ENCODE measurements at places on chromosomes 1 and 21. TPM values are rescaled to one million over a fixed set of nuclear protein-coding genes. Genes with fewer than 3 reads are reported as not detected.

DNA sequence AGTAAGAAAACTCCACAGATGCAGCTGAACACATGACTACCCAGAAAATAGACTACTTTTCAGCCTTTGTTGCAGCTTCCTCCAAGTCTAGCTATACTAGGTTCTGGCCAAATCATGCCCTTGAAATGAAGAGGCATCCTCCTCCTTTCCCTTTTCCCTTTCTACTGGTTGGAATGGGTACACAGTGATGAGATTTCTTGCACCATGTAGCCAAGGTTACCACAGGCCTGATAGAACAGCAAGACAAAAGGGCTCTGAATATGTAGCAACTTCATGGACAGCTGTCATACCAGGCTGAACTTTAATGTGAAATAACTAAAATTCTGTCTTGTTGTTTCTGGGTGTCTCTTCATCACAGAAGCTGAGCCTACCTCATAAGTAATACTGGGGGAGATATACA lies 146.5 kb downstream of the PDE4B start:
- H3K36me3 ChIP-seq = no peaks in the 10 kb centered on the region

Gene GLIS1
- total RNA-seq = not detected

DNA sequence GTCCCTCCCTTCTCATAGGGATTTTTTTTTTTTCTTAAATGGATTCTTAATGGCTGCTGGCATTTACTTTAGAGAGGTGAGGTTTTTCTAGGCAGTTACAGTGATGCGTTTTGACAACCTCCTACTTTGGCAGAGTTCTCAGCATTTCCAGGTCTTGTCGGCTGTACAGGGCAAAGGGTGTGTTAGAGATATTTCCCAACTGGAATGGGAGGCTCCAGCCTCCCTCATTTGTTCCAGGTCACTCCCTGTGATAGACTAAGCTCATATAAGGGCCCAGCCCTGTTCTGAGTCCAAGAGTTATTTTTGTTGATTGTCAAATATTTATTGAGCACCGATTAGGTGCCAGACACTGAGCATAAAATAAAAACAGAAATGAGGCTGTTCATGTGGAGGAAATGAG lies 7.6 kb upstream of the XKR8 start:
- no peak for DNase-seq
- H3K36me3 ChIP-seq = no peaks in the 10 kb centered on the region
- no peak overlapping the region for H3K27ac ChIP-seq
- H3K4me3 ChIP-seq = no peak overlapping the region
- peaks cover 13% of the 10 kb centered on the region for H3K27me3 ChIP-seq

DNA sequence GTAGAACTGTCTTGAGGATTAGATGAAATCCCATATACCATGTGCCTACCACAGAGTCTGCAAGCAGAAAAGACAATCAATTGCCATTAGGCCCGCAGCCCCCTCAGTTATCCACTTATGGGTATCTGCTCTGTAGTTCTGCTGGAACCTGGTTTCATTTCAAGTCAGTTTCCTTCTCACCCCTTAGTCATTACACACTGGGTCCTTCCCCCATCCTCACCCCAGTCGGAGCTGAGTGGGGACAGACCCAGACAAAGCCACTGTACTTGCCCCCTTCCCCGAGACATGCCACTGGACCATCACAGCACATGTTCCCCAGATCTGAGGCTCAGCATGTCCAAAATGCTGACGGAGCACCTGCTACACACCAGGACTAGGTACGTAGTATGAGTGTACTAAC lies 21.2 kb downstream of the PGLYRP3 start:
- no peak for DNase-seq
- H3K4me1 ChIP-seq = peaks cover 12% of the 10 kb centered on the region

GRCh38 chr1:3551290-3551678 lies 60.0 kb downstream of the MEGF6 start:
- no peaks in the 10 kb centered on the region for H3K27me3 ChIP-seq
- H3K36me3 ChIP-seq = no peaks in the 10 kb centered on the region
- H3K4me3 ChIP-seq = no peak overlapping the region
- DNase-seq = no peak

Gene TMEM167B
- 32.5 TPM for total RNA-seq

- no peak overlapping the region for H3K27ac ChIP-seq
- peaks cover 30% of the 10 kb centered on the region for H3K4me1 ChIP-seq
- H3K4me3 ChIP-seq = peak overlapping the region; percentile 76
- H3K36me3 ChIP-seq = peaks cover 3% of the 10 kb centered on the region
Measured at GRCh38 chr1:76075877-76076276, 1.3 kb downstream of the ST6GALNAC3 start.

- DNase-seq = peak; percentile 19
- H3K36me3 ChIP-seq = peaks cover 7% of the 10 kb centered on the region
- no peaks in the 10 kb centered on the region for H3K27me3 ChIP-seq
- H3K4me3 ChIP-seq = no peak overlapping the region
- no peak overlapping the region for H3K27ac ChIP-seq
Measured at GRCh38 chr1:234917495-234918180, 211.0 kb downstream of the TOMM20 start.

- DNase-seq = peak; percentile 70
- H3K4me3 ChIP-seq = peak overlapping the region; percentile 87
- peaks cover 43% of the 10 kb centered on the region for H3K4me1 ChIP-seq
- peaks cover 7% of the 10 kb centered on the region for H3K27me3 ChIP-seq
- H3K36me3 ChIP-seq = peaks cover 11% of the 10 kb centered on the region
- peak overlapping the region; percentile 90 for H3K27ac ChIP-seq
Measured at GRCh38 chr1:225881081-225881958, 860 bp downstream of the TMEM63A start.

- H3K4me3 ChIP-seq = no peak overlapping the region
- H3K27me3 ChIP-seq = no peaks in the 10 kb centered on the region
Measured at GRCh38 chr21:27062443-27062842, 95.6 kb upstream of the ADAMTS5 start.

DNA sequence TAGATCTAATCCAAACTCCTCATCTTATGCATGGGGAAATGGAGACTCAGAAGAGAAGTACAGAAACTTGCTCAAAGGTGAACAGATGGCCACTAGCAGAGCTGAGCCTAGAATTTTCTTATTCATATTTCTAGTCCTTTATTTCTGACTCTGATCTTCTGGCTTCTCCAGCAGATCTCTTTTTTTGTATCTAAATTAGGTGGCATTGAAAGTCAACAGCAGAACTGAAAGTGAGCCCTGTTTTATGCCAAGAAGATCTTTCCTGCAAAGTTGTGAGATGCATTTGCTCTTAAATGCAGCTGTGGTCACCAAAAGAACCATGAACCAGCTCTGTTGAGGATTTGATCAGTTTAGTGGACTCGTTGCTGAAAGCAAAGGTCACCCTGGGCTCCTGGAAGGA lies 75.5 kb downstream of the KAZN start:
- H3K27me3 ChIP-seq = peaks cover 2% of the 10 kb centered on the region
- no peak overlapping the region for H3K27ac ChIP-seq
- no peak for DNase-seq
- no peak overlapping the region for H3K4me3 ChIP-seq
- no peaks in the 10 kb centered on the region for H3K36me3 ChIP-seq
- no peaks in the 10 kb centered on the region for H3K4me1 ChIP-seq
